Omental fat pad (tissue), 4 donors: ENCODE measurements at places on chromosomes 4 and X.

DNA sequence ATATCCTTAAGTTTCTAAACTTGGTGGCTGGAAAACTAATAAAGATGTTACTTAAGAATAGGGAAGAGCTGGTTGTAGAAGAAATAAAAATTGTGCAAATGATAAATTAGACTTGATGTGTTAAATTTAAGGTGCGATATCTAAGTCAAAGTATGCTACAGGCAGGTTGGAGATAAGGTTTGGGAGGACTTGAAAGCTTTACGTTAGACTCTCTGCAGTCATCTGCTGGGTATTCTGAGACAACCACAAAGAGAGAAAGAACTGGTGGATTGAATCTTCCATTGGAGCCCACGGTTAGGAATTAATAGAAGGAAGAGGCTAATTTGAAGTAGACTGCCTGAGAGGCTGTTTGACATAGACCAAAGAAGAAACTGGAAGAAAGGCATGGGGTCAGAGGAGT, 7.9 kb downstream of the SMAD1 start:
- DNase-seq, result no peak

DNA sequence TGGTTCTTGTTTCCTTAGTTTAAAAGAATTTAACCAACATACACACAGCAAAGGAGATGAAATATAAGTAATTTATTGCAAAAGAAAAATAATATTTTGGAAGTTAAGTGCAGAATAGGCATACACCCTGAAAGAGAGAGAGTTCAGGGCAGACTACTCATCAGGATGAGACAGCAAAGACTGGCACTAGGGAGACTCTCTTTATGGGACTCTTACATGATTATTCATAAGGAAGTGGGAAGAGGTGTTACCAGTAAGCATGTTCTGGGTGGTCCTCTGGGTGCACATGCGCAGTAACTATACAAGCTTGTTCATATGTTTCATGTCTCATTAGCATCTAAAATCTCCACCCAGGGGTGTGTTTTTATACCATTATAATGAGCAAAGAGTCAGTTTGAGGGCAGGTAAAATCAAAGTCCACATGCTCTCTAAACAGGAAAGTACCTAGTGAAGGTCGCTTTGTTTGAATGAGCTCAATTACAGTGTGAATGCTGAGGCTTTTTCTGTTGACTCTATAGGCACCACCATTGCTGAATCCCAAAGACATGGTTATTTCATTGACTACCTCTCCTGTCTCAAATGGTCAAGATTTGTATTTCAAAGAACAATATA, 38.2 kb upstream of the PRDM5 start:
- no peak for DNase-seq

DNA sequence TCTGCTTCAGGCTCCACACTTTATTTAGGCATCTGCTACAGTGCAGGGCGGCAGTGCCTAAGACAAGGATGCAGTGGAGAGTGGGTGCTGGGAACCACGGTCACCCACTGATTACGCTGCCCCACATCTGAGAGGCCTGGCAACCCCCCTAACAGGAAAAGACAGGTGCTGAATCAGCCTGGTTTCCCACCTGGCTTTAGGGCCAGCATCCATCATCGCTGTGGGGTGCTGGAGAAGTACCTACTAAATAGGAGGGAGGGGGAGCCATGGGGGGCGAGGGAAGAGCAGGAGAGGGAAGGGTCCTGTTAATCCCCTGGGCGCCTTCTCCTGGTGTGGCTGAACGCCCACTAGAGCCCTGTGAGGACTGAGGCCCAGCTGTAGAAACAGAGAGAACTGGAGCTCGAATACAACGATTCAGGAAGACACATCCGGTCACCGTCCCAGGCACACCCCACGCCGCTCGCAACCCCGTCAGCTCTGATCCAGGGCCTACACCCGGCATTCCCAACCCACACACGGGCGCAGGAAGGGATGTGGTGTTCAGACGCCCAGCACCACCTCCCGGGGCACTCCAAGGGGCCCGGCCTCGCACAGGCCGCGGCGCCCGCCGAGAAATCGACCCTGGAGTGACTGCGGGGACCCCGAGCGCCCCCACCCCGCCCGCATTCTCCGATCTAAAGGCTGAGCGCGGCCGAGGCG, 554 bp downstream of the DCTD start:
- DNase-seq, result peak; percentile 39

GRCh38 chrX:11609109-11609508, 56.6 kb downstream of the ARHGAP6 start:
- no peak for DNase-seq

DNA sequence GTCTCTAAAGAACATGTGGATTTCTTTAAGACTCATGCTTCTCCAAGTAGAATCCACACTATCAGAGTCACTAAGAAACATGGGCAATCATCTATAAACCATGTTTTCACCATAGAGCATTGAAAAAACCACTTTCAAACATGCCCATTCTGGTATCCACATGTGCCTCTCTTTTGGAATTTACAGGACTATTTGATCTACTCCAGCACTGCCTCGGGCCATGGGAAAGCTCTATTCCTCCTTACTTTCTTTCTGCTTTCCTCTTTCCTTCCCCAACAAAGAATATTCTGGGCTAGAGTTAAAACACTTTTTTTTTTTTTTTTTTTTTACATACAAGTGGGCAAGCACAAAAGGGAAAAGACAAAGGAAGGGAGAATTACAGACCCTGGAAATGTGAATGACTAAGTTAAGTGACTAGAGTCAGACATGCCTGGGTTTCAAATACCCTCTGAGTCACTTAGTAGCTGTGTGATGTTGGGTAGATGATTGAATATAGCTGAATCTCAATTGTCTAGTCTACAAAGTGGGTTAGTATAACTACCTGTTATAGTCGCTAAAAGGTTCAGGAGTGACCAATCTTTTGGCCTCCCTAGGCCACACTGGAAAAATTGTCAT, 847.7 kb upstream of the INTU start:
- no peak for DNase-seq

DNA sequence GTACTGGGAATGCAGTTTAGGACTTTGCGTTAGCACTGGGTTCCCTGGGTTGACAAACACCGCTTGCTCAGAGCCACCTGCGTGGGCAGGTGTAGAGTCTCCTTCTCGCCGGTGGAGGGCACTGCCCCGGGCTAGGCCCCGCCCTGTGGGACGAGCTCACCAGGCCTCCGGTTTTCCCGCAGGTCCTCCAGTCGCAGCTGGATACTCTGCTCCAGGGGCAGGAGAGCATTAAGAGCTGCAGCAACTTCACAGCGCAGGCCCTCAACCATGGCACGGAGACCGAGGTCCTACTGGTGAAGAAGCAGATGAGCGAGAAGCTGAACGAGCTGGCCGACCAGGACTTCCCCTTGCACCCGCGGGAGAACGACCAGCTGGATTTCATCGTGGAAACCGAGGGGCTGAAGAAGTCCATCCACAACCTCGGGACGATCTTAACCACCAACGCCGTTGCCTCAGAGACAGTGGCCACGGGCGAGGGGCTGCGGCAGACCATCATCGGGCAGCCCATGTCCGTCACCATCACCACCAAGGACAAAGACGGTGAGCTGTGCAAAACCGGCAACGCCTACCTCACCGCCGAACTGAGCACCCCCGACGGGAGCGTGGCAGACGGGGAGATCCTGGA, 49.2 kb upstream of the MND1 start:
- DNase-seq, result no peak

DNA sequence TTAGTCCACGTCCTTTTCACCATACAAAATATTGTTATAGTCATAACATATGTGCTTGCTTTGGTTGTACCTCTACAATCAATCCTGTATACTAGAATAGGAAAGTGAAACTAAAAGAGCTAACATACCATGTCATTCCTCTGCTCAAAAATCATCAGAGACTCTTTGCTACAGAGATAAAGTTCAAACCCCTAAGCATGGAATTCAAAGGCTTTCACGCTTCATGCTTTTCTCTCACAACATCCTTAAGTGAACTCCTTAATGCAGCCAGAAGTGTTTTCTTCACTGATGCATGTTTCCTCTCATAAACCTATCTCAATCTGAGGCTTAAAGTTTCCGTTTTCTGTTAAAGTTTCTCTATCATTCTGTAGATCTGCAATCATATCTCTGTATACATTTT, 744.6 kb upstream of the IGFBP7 start:
- no peak for DNase-seq

DNA sequence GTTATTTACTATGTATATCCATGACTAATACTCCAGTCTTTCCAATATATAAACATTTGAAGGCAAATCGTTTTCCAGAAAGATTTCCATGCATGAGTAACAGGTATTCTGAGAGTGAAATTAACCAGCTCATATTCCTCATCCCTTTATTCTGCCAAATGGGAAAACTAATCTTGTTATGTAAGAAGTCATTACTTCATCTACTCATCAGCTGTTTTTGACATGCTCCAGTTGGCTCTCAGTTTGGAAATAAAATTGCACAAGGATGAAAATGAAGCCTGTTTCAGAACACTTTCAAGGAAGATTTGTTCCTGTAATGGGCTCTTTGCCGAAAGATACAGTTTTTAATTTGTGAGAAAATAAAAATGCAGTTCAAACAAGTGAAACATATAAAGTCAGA, 121.9 kb downstream of the KCTD8 start:
- DNase-seq, result no peak

- no peak for DNase-seq
Observed at GRCh38 chr4:118086344-118086743, 52.1 kb downstream of the NDST3 start.

- no peak for DNase-seq
Observed at GRCh38 chrX:73768160-73768559, 205.2 kb downstream of the CHIC1 start.

GRCh38 chr4:25575611-25576010, 80.0 kb upstream of the SLC34A2 start:
- no peak for DNase-seq

DNA sequence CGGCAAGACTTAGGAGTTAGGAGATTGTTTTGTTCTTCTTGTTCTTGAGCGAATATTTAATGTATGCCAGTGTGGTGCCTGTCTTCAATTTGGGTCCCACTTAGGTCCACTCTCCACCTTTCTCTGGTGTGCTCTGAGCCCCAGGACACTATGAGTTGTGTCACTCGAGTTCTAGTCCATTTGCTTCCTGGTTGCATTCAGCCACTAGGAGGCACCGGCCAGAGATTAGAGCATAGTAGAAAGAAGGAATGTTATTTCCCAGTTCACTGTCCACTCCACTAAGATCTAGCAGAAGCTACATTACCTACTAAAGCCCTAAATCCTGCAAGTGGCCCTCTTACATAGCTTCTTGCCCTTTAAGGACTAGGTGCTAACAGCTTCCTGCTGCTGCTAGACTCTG, 326.9 kb downstream of the NAF1 start:
- DNase-seq, result no peak

DNA sequence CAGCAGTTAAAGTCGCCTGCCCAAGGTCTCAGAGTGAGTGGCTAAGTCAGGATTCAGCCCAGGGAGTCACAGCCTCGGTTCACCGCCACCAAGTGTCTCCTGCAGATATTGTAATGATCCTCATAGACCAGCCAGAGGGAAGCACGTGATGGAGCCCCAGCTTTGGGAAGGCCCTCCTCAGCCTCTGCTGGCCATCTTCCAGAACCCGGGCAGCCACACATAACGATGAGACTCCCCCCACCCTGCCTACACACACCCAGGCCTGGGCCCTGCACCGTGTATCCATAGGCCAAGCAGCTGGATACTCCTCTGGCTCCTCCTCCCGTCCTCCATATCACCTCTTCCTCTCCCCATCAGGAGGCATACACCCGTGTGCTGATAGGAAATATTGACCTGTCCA, 19.6 kb upstream of the SASH3 start:
- DNase-seq, result no peak

- DNase-seq, result no peak
Observed at GRCh38 chrX:40462795-40463194, 118.0 kb upstream of the ATP6AP2 start.

- no peak for DNase-seq
Observed at GRCh38 chr4:103091601-103092223, 7.9 kb downstream of the BDH2 start.

DNA sequence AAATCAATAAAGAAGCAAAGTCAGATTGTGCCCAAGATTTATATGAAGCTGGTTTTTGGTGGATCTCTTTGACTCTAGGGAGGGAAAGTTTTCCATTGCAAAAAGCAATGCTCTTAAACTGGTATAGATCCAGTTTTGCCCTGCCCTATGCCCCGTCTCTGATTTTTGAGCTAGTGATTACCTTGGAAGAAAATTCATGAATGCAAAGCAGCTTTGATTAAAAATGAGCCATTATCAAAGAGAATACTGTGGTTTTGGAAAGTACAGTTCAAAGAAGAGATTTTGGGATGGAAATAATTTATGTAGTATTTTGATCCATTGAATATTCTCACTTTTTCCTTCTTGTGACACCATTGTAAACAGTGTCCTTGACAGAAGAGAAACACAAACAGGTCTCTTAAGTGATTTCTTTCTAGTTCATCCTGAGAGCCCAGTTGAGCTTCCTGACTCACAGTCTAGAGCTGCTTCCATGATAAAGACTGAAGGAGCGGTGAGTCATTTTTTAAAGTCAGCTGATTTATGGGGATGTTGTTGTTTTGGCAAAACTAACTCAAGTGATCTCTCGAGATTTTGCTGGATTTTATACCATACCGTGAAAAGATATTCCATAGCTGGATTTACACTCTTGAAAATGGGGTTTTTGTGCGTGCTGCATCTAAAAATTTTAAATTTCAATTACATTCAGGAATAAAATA, 76.7 kb downstream of the AFF1 start:
- DNase-seq, result no peak

- no peak for DNase-seq
Observed at GRCh38 chrX:46693149-46693548, 65.8 kb downstream of the SLC9A7 start.

DNA sequence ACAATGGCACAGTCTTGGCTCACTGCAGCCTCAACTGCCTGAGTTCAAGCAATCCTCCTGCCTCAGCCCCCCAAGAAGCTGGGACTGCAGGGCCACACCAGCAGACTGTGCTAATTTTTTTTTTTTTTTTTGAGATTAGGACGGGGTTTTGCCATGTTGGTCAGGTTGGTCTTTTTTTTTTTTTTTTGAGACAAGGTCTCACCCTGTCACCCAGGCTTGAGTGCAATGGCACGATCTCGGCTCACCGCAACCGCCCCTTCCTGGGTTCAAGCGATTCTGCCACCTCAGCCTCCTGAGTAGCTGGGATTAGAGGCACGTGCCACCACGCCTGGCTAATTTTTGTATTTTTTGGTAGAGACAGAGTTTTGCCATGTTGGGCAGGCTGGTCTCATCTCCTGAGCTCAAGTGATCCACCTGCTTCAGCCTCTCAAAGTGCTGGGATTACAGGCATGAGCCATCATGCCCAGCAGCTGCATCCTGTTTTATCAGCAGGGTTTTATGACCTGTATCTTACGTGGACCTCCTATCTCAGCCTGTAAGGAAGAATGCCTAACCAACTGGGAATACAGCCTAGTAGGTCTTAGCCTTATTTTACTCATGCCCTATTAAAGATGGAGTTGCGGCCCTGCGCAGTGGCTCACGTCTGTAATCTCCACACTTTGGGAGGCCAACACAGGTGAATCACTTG, 13.2 kb upstream of the MRPL1 start:
- no peak for DNase-seq

- no peak for DNase-seq
Observed at GRCh38 chr4:76486588-76487276, 51.7 kb downstream of the SHROOM3 start.

DNA sequence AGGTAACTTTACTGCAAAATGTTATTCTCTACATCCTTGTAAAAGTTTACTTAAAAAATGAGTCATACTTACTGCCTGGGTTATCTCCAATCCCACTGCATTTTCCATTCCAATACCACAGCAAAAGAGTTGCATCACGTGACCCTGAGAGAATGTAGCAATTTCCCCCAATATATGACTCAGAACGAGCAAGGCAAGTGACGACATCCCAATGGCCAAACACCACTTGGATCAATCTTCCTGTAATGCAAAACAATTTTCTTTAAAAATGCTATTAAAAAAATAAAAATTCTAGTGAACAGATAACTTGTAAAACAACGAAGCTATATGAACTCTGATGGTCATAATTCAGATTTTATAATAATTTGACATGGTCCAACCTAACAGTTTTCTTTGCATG, 224.3 kb downstream of the DCLK2 start:
- no peak for DNase-seq
